ENCODE measurements at places on chromosomes 3 and 15. TPM values are rescaled to one million over a fixed set of nuclear protein-coding genes. Genes with fewer than 3 reads are reported as not detected.

GRCh38 chr3:32421185-32421584, 29.5 kb downstream of the CMTM7 start:
- no peak for DNase-seq

DNA sequence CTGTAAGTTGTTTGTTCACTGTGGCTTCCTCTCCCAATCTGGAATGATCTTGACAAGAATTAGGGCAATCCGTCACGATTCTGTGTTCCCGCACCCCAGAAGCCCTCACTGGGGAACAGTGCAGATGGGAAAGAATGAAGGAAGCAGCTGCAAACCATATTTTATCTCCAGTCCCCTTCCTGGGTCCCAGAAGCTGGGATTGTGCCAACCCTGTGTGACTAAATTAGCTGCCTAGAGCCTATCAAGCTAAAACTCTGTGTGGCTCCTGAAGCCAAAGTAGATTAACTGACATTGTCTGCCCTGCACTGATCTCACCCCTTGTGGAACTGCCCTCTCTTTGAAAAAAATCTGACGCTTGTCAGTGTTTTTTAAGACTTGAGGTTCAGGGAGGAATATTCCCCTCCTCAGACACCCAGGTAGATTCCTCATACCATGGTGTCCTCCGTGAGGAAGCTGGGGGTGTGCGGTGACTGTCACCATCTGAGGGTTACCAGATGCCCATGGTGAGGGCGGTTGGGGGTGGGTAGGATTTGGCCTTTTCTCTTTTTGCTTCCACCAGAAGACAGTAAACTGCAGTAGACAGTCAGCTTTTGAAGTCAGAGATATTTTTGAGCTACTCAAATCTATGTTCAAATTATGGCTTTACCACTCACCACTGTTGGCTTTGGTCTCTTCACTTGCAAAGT, 358.3 kb upstream of the TPM1 start:
- DNase-seq, result no peak

DNA sequence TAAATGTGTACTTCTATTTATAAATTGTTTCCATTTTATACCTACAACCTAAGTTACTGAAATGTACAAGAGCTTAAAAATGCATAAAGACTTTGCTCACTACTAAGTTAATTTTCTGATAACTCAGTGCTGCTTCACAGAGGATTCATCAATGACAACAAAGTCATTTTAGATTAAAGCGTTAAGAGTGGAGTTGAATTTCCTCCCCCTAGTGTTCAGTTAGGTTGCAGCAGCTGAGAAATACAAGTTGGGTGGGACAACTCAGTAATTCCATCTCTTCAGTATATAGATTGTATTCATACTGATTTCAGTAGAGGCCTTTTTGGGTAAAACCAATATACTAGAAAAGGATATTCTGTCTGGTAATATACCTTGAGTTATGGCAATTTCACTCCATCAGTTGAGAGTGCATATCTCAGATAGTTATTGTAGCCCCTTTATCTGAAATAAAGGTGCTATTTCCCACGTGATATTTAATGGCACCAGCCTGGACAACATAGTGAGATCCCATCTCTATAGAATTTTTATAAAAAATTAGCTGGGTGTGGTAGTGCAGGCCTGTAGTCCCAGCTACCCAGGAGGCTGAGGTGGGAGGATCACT, 6.9 kb upstream of the RPL35A start:
- peak; percentile 56 for DNase-seq

DNA sequence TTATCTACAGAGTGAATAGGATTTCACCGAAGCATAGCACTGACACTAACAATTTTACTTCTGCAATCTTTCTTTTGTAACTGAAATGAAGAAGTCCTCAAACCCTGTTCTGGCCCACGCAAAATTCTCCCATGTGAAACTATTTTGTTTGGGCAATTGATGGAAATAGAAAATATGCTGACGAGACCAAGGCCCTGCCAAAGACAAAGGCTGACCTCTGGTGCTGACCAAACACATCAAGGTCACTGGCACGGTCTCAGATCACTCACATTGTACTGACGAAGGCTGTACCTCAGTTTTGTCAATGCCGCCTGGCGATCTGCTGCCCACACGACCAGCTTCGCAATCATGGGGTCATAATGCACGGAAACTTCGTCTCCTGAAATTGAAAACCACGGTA, 58.4 kb upstream of the DCUN1D1 start:
- no peak for DNase-seq

Gene ABHD14A
- 29.1 TPM for total RNA-seq

Gene UBA7
- total RNA-seq, result 27.2 TPM

Gene NPRL2
- total RNA-seq, result 26.2 TPM

Gene MED12L
- 0.12 TPM for total RNA-seq

Gene COL8A1
- total RNA-seq, result 25.1 TPM

Gene BOC
- total RNA-seq, result 17.3 TPM
